ENCODE measurements at places on chromosomes 7 and 10. TPM values are rescaled to one million over a fixed set of nuclear protein-coding genes. Genes with fewer than 3 reads are reported as not detected.

Gene WNT8B
- total RNA-seq: not detected

Gene SPDYE3
- not detected for total RNA-seq

Gene PNLIPRP1
- total RNA-seq: not detected

Gene OR6B1
- total RNA-seq: not detected

Gene LMTK2
- total RNA-seq: 13.8 TPM

Gene GTPBP4
- total RNA-seq: 66.9 TPM

Gene NXPH1
- not detected for total RNA-seq

Gene ASAH2
- total RNA-seq: 4.0 TPM

DNA sequence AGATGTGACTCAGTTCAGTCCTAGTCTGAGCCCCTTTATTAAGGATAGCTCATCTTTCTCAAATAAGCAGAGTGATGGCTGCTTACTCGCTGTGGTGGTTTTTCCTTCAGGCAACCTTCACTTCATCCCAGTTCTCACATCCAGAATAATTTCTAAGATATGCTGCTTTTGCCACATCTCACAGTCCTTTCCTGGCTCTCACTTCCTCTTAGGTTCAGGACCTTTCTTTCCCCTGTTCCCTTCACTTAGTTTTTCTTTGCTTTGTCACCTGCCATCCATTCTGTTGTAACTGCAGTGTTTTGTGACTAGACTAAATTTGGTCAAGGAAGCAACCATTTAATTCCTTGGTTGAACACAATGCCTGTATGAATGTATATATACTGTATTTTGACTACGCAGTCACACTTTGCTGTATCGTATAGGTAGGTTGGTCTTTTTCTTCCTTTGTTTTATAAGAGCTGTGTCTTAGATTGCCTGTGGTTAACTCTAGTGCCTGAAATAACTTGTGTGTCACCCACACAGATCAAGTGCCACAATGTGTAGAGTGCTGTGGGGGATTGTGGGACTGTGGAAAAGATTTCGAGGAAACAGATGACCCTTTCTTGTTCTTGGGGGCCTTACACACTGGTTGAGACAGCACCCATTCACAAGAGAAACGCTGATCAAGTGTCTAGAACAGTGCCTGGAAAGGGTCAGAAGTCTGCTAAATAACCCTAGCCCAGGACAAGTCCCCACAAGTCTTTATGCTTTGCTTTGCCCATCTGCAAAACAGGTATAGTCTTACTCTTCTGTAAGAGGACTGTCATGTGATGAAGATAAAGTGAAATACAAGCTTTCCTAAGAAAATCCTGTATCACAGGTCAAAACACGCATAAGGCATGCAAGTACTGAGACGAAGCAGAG, 2.6 kb downstream of the ZNF655 start:
- DNase-seq: peak; percentile 88

GRCh38 chr10:69506487-69506833, 55.2 kb downstream of the TSPAN15 start:
- DNase-seq: no peak

- DNase-seq: no peak
Observed at GRCh38 chr7:100588438-100588837, 2.3 kb downstream of the FBXO24 start.

DNA sequence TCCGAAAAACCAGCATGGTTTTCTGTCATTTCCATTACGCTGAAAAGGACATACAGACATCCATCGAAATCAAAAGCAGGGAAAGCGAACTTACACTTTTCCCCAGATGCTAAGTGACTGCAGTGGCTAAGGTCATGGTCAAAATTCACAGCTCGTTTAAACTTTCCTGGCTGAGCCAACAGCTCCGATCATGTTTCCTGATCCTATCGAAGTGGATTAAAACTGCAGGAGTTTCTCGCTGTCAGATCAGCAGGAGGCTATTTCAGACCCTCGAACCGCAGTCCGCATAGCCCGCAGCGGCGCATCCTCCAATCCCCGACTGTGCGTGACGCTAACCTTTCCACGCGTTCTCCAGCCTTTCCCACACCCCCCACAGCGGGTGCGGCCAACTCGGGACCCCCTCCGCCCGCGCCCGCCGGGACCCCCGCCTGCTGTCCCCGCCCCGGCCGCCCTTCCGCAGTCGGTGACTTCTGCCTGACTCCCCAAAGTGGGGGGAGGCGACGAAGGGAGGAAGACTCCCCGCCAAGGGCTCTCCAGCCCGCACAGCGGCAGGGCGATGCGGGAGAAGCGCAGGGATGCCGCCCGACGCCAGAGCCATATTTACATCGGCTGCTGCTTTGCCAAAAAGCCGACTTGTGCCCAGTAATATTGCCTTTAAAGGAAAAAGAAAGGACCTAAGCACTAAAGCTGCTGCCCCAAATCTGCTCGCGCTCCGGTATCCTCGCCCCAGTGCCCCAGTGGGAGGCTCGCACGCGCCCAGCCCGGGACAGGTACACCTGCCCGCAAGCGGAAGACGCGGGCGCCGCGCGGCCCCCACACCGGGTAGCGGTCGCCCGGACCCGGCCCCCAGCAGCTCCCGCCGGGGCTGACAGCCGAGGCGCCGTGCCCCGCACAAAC, 1.2 kb downstream of the PIP4K2A start:
- peak; percentile 18 for DNase-seq

GRCh38 chr7:94897541-94897940, 9.9 kb upstream of the PPP1R9A start:
- no peak for DNase-seq

DNA sequence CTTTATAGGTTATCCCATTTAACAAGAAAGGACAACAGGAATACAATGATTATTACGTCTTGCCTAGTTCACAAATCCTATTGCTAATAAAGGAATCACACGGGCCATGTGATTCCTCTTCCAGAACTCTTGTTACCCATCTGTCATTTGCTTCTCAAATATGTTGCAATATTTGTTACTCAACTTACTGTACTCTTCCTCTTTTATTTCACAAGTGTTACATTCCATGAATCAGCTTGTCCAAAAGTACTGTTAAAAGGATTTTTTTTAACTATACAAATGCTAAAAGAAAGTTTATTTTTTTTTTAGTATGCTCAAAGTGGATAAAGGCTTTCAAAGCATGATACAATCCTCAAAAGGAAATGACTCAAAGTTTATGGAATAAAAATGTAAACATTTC, 3.9 kb upstream of the CD36 start:
- DNase-seq: peak; percentile 66

DNA sequence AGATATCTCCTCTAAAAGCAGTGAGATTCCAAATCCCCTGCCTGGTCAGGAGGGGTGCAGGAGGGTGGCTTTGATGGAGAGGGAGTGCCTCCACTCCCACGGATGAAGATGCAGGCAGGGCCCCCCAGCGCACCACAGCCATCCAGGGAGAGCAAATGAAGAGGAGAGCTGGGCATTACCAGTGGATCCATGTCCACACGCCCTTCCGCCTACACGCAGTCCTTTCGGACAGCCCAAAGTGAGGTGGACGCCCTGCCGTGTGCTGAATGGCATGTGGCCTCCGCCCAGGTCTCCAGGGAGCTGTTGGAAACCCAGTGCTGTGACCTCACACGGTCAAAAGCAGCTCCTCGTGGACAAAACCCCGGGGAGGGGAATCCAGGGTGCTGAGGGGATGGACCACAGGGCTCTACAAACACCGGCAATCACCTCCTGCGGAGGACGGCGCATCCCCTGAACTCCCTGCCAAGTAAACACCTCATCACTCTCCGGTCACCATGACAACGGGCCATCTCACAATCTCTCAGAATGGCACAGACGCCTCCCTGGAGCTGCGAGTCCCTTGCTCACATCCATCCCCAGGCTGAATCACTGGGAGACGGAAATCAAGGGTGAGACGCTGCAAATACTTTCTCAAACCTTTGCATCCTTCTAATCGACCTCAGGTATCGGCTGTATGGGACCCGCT, 35.0 kb upstream of the DNAAF5 start:
- DNase-seq: no peak

GRCh38 chr10:88073682-88074081, 210.3 kb downstream of the PTEN start:
- DNase-seq: no peak
